Lung (tissue), 17 donors: ENCODE measurements at places on chromosomes 2 and 18. TPM values are rescaled to one million over a fixed set of nuclear protein-coding genes. Genes with fewer than 3 reads are reported as not detected.

DNA sequence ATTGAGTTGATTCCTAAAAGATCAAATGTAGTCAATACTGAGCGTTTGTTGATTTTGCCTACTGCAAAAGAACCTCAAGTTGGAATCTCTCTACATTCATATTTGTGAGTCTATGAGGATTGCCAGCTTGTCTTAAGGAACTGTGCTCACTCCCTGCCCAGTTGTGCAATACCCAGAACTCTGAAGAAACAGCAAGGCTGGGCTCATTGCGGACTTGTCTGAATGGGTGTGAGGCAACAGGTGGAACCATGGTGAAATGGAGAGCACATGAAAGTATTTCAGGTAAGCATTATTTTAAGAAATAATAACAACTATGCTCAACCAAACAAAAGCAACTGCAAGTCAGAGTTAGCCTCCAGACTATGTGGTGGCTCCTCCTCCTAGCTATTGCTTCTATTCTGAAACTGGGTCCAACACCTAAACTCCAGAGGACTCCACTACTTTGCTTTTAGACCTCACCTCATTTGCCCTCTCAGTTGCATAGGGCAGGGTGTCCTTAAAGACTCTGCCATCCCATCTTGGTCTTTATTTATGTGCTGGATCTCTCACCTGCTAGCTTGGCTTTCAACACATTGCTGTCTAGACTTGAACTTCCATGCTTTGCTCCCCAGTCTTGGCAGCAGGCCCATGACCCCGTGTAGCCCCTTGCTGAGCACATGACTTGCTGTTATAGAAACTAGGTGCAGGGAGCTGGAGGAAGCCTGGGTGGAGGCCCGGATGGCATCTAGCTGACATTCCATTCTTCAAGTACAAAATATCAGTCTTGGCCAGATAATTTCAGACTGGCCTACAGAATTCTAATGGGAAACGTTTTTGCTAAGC is 94.8 kb upstream of the ARL5A start:
- DNase-seq = peak; percentile 60

DNA sequence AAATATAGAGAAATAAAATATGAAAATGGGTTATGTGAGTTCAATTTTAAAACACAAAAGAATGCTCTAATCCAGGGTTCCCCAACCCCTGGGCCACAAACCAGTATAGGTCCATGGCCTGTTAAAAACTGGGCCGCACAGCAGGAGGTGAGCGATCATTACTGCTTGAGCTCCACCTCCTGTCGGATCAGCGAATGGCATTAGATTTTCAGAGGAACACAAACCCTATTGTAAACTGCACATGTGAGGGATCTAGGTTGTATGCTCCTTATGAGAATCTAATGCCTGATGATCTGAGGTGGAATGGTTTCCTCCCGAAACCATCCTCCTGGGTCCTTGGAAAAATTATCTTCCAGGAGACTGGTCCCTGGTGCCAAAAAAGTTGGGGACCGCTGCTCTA is 34.7 kb downstream of the TTR start:
- no peak for DNase-seq

DNA sequence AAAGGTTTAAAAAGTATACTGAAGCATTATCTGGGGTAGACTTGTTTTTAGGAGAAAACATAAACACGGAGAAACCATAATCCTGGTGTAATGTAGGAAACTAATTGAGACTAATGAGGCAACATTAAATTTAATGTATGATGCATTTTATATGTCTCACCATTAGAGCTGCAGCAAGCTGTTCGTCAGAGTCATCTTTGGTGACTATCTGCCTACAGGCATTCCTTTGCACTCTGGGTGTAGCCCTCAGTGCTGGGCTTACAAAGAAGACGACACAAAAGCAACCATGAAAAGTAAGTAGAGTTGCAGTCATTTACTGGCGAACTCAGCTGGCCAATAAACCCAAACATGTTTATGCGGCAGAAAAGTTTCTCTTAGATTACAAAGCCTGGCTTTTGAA is 415.3 kb upstream of the ZEB2 start:
- DNase-seq = no peak

DNA sequence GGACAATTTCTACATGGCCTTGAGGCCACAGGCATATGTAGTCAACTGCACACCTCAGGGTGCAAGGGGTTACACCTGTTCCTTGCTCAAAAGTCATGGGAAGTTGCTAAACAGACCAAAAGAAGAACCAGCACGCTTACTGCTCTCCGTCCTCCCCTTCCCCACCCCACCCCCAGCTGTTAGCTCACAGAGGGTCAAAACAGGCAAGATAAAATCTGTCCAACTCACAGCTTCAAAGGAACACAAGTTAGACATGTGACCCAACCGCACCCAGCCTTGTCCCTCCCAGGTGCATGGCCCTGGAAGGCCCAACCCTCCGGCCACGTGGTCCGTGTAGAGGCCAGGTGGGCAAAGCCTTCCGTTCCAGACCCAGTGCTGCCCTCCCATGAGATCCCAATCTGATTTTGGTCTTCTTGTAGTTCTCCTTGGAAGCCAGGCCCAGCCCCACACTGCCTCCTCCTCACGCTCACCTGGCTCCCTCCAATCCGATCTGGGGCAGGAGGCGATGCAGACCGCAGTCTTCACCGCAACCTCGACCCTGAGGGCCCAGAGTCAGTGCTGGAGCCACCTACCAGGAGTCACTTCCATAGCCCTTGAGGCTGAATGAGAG is 14.5 kb upstream of the ASPRV1 start:
- no peak for DNase-seq

GRCh38 chr18:28112056-28112470 is 64.9 kb downstream of the CDH2 start:
- no peak for DNase-seq

DNA sequence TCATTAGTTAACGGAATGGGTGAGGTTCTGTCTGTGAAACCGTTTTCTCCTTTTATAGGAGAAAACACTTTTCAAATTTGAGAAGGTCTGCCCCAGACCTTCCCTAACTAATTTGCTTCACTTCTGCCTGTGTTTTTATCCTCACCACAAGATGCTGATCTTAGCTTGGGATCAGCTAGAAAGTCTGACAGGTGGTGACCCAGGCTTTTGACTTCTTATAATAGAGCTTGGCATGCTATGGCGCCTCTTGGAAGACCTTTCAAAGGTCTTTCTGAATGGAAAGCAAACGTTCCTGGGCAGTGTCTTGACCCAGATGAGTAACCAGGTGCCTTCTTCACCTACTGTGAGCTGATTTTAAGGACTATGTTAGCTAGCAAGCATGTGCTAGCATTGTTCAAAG is 91.4 kb downstream of the LYPD6 start:
- DNase-seq = no peak

DNA sequence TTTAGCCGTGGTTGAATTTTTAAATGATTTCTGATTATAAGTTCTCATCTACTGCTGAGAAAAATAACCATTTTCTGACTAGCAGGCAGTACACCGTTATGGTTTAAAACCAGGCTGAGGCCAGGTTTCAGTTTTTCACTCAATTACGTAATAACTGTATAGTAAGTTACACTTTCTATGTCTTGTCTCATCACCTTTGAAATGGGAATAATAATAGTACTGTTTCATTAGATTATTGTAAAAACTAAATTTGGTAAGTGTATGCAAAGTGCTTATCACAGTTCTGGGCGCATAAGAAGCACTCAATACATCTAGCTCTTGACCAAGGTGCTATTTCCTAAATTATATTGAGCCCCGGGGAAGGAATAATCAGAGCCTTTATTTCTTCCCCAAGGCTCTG is 76.8 kb downstream of the LIMS1 start:
- no peak for DNase-seq

Gene DAW1
- 18.7 TPM for total RNA-seq

DNA sequence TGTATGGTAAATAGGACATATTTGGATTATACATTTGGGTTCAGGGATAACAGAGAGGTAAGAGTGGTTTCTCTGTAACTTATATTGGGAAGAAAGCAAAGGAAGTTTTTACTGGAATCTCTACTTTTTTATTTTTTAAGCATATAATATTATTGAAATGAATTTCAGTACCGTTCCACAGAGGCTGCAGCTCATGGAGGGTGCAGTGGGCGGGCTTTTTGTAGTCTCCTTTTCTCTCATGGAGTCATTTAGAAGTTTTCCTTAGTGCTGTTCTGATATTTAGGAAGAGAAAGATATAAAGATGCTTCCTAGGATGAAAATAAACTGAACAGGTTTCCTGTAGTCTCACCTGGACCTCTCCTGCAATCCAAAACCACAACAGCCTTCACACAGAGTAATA is 1153.3 kb upstream of the TMEFF2 start:
- no peak for DNase-seq

DNA sequence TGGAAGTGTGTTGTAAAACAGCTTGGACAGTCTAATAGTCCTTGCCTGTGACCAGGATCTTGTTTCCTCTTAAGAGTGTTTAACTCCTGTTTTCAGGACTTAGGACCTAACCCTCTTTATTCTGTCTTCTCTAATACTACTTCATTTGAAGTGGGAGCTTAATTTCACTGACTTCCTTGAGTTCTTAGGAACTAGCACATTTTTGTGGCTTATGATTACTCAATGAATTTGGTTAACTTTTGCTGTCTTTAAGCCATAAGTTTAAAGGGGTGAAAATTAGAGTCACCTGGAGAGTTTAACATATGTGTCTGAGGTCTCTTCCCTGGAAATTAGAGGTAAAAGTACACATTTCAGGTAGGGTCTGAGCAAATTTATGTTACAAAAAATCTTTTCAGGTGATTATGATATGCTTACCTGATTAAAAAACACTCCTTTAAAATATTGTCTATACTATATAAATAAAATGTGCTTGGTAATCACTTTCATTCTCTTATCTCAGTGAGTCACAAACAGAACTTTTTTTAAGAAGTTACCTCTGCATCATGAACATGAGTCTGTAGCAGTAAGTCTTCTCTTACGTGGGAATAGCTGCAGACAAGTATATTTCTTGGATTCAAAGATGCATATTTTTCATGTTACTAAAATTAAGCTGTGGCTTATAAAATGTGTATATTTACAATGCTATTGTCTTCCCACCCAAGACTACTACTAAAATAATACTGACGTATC is 52.7 kb downstream of the ATP9B start:
- DNase-seq = no peak

GRCh38 chr18:50432915-50433314 is 58.1 kb downstream of the SKA1 start:
- no peak for DNase-seq

DNA sequence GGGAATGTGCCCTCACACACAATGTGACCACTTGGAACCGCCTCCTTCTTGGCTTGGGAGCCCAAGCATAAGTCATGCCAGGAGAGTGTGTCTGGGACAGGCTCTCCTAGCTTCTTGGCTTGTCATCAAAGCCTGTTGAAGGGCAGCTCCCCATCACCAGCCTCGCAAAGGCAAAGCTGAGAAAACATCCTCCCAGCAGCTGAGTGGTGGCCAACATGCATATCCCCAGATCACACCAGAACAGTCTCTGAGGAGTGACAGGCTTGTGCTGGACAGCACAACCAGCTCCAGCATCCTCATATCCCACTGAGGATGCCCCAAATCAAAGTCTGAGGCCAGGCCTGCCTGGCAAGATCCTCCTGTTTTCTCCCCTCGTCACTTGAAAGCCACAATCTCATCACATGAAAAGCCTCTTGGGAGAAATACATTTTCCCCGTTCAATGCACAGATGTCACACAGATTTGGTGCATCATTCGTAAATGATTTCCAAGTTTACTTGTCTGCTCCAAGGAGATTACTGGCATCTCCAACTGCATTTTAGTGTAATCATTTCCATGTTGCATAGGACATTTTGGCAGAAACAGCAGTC is 269.3 kb downstream of the TTC32 start:
- peak; percentile 83 for DNase-seq

Gene ASPRV1
- 1.4 TPM for total RNA-seq

GRCh38 chr2:201208563-201209252 is 25.8 kb downstream of the CASP10 start:
- no peak for DNase-seq

DNA sequence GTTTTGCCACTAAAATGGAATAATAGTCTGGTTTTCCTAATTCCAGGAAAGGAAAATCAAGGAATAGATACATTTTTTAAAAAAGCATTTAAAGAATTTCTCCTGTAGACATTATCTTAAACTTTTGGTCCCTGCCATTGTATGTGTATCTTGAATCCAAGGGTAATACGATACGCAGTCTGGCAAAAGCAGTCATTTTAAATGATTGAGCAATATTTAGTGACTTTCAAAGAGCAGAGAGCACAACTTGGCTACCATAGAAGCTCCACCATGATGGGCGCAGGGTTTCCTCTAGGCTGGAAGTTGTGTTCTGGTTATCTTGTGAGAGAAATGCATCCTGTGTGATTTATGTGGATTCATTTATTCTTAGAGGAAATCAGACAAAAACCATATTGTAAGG is 92.9 kb downstream of the NEDD4L start:
- no peak for DNase-seq

- no peak for DNase-seq
These were observed 1.4 kb downstream of the TOGARAM2 start for GRCh38 chr2:28982381-28982950.

DNA sequence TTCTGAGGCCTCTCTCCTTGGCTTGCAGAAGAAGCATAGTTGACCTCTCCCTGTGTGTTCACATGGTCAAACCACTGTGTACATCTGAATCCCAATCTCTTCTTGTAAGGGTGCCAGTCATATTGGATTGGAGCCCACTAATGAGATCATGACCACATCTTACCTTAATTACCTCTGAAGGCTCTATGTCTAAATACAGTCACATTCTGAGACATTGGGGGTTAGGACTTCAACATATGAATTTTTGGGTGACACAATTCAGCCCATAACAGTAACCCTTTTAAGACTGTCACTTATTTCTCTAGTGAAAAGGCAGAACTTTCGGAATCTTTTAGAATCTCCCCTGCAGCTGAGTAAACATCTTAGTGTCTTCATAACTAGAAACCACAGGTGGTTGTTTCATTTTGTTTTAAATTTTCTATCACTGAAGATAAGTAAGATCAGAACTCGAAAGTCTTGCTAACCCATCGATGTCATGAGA is 33.3 kb downstream of the BMP10 start:
- DNase-seq = no peak

- DNase-seq = no peak
These were observed 32.5 kb downstream of the NABP1 start for GRCh38 chr2:191710411-191710900.

- DNase-seq = no peak
These were observed 195.3 kb upstream of the HS6ST1 start for GRCh38 chr2:128513961-128514283.

DNA sequence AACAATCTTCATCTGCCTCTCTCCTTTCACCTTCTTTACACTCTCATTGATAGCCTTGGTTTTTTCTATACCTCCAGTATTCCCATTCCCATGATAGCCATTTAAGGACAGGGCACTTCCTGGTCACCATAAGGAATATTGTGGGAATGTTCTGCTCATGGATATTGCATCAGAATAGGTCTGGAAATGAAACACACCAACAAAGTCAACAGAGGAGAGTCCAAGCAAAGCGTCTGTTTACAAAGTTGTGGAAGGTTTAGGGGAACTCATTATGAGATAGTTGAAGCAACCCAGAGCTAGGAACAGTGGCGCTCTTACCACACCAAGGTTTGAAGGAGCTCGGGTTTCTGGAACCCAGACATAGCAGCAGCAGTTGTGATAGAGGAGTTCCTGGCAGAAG is 150.3 kb upstream of the TNP1 start:
- no peak for DNase-seq

Gene SCN3A
- 0.71 TPM for total RNA-seq

- no peak for DNase-seq
These were observed 1.7 kb upstream of the LPIN2 start for GRCh38 chr18:3014503-3015203.

Gene SLC4A3
- 3.2 TPM for total RNA-seq
